ENCODE measurements at places on chromosomes 3 and 15.

DNA sequence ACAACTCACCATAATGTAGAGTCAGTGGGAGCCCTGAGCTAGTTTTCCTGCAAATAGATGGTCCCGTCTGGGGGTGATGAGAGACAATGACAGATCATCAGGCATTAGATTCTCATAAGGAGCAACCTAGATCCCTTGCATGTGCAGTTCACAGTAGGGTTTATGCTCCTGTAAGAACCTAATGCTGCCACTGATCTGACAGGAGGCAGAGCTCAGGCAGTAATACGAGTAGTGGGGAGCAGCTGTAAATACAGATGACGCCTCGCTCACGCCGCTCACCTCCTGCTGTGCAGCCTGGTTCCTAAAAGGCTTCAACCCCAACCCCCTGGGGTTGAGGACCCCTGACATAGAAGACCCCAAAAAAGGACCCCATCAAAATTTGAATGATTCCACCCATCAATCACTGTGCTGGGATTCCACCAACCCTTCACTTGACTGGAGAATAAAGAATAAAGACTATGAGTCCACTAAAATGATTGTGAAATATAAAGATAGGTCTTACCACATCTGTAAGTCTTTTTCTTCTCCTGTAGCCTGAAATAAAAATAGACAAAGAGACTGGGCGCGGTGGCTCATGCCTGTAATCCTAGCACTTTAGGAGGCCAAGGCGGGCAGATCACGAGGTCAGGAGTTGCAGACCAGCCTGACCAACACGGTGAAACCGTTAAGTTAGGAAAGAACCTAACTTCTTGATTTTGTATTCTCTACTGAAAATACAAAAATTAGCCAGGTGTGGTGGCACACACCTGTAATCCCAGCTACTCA is 9.9 kb upstream of the UBL7 start:
- DNase-seq, result no peak

DNA sequence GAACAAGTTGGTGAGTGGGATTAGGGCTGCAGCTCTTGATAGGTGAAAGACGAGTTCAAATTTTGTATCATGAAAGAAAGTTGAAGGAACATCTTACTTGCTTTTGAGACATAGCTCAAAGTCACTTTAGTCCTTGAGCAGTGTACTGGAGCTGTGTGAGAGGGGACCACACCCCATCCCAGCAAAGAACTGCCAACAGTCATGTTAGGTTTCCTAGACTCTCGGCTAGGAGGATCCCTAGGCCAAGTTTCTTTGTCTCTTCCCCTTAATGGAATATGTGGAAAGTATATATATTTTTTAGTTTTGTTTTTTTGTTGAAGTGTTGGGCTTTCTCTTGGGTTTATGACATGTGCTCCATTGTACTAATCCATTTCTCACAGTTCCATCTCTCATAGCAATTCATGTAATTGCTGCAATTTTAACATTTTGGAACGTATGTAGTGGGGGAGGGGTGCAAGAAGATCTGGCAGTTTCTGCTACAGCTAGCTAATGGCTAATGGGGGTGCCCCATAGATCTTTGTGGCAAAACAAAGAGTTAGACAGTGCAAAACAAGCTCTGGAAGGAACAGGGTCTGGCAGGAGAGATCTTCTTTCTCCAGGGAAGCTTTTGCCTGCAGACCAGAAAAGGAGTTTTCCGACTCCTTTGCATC is 25.1 kb downstream of the TLNRD1 start:
- DNase-seq, result no peak

DNA sequence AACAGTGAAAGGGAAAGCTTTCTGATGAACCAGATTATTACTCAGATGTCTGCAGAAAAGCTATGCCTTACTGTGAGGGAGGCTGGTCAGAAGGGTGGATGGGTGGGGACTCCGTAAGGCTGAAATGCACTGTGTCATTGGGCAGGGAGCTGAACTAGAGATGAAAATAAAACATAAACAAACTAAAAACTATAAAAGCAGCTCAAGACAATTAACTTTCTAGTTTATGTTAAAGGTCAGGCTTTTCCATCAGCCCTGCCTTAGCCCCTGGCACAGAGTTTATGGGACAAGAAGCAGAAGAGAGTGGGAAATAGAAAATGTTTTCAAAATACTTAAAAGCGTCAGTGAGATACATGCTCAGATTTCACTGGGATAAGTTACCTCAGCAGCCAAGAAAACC is 310.0 kb upstream of the UBE2E2 start:
- DNase-seq, result no peak

DNA sequence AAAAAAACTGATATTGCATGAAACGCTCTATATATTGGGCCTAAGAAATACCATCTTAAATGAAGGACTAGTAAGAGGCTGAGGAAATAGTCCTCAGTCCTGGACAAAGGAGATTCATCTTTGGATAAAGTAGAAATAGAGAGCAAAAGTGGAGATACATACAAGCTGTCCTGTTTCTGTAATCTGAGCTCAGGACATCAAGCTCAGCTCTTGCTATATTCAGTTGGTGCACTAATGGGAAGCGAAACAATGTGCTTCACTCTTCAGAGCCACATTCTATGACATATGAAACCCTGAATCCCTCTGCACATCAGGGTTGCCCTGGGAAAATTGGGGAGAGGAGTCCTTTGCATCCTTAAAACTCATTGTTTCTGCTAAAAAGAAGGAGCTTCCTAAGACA is 290.7 kb downstream of the VPS13C start:
- DNase-seq, result no peak

DNA sequence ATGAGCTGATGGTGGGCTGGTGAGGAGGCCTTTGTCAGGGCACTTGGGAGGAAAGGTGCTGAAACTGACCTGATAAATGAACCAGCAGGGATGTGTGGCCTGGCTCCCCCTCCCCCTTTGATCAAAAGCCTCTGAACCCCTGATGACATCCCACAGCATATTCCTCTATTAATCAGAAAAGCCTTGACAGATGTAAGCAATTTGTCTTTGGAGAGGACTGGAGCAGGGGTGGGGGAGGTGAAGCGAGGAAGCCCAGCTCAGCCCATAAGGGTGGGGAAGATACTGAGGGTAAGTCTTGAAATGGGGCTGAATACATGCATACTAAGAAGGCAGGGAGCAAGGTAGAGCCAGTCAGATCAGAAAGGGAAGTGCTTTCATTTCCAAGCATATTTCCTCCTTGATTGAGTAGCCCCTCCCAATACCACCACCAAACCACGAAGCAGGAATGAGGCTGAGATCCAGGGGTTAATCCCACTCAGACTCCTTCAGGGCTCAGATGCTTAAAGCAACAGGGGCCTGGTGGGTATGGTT is 34.7 kb upstream of the MRPS22 start:
- no peak for DNase-seq

Data from progenitor cell of endocrine pancreas (in vitro differentiated cells).